ENCODE measurements at places on chromosomes 5 and 9.

DNA sequence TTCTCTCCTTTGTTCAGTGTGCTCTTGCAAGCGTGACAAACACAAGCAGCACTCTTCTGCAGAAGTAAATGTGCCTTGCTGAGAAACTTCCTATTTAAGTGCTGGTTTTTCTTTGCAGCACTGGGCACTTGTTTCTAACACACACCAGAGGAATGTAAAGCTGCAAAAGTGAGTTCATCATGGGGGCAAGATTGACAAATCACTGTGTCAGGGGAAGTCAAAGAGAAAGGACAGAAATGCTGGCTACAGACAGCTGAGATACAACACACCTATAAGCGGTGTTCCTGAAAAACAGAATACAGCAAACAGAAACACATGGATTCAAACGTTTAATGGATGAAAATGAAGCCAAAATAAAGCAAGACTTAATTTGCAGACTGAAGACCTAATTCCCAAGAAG is 19.6 kb downstream of the ROR2 start:
- DNase-seq, result no peak

GRCh38 chr9:33101104-33101951 is 24.9 kb upstream of the SMU1 start:
- no peak for DNase-seq

GRCh38 chr5:150272531-150272930 is 17.0 kb downstream of the CAMK2A start:
- peak; percentile 82 for DNase-seq

DNA sequence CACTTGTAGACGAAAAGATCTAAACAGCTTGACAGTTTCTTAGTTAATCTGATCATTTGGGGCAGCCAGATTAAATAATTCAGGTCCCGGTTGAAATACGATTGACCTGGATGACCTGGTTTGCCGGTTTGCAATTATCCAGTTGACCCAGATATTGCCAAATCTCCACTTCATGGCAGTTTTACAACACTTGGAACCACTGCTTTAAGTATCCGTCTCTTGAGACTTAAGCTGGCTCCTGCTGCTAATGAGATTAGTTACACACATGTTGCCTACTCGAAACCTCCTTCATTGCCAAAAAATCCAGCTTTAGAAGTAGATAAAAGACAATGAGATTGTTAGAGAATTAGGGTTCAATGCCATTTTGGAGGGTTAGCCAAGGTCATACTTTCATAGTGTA is 136.2 kb upstream of the HAPLN1 start:
- no peak for DNase-seq

- no peak for DNase-seq
Observed at GRCh38 chr5:176846335-176847140, 36.2 kb downstream of the UNC5A start.

- no peak for DNase-seq
Observed at GRCh38 chr9:73219985-73220626, 68.4 kb downstream of the ANXA1 start.

DNA sequence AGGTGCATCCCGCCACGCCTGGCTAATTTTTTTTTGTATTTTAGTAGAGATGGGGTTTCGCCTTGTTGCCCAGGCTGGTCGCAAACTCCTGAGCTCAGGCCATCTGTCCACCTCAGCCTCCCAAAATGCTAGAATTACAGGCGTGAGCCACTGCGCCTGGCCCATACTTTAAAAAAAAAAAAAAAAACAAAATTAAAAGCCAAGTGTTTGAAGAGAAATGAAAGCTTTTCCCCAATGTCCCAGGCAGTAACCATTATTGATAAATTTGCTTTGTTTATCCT is 9.5 kb downstream of the PRRC2B start:
- DNase-seq, result no peak

- DNase-seq, result no peak
Observed at GRCh38 chr5:115363879-115364278, 67.4 kb upstream of the CCDC112 start.

DNA sequence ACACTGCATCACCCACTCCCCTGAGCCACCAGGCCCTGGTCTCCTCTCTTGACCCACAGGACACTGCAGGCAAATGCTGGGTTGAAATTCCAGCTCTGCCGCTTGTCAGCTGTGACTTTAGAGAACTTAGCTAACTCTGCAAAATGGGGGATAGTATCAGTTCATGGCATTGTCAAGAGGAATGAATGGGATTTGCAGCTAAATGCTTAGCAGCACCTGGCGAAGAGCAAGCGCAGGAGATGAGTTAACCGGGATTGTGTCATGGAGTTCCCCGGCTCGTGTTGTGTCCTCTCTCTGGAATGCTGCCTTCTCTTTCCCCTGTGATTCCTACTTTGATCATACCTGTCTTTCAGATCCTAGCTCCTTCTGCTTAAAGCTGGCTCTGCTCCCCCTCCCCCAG is 67.1 kb downstream of the DAB2IP start:
- no peak for DNase-seq

- DNase-seq, result no peak
Observed at GRCh38 chr5:5542654-5543053, 120.2 kb downstream of the ICE1 start.

- no peak for DNase-seq
Observed at GRCh38 chr5:159456722-159457465, 126.6 kb upstream of the IL12B start.

GRCh38 chr5:21711866-21712758 is 1141.0 kb downstream of the CDH12 start:
- no peak for DNase-seq

GRCh38 chr5:42638972-42639371 is 117.6 kb upstream of the CCDC152 start:
- no peak for DNase-seq

- DNase-seq, result no peak
Observed at GRCh38 chr9:105702207-105702606, 7.9 kb downstream of the TMEM38B start.

GRCh38 chr9:107137495-107138202 is 145.4 kb upstream of the RAD23B start:
- no peak for DNase-seq

DNA sequence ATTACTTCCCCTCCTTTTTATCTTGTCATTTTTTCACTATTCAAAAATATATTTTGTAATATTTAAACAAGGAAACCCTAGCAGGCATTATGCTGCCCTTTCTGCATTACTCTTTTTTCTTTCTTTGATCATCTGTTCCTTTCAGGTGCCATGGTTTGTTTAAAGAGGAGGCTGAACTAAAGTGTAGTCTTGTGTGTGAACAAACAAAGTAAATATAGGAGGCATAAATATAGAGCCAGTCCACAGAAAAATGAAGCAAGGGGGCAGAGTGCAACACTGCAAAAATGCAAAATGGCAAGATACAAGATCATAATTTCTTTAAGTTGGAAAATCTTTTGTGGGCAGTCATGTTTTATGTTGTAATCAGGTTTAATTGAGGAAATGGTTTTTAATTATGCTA is 947.3 kb upstream of the COX7C start:
- DNase-seq, result no peak

DNA sequence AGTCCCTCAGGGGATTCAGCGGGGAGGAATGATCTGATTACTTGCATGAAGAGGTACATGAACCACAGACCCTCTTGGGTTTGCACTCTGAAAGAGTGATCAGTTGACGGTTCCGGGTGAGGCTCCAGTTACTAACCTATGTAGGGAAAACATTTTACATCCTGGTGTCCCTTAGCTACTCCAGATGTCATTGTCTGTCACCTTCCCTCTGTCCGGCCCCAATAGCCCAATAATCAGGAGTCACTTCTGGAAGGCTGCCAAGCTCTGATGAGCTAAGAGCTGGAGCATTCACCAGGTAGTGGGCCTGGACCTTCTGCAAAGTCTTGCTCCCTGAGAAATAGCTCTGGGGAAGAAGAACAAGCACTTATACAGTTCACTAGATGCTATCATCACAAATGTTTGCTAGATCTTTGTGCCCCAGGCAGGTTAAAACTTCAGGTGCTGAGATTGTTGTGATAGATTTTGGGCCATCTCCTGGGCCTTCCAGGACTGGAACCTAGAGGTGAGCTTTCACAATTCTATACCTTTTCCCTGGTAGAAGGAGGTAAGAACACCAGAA is 64.5 kb downstream of the ENTREP1 start:
- no peak for DNase-seq

DNA sequence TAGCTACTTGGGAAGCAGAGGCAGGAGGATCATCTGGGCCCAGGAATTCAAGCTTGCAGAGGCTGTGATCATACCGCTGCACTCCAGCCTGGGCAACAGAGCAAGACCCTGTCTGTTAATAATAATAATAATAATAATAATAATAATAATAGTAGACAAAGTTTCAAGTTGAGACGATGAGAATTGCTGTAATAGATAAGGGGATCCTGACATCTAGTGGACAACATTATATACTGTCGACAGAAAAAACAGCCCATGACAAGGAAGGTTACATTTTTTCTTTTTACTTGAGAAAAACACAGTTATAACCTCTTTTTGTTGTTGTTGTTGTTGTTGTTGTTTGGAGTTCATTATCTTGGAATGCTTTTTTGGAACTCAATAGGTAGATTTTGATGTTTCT is 35.3 kb downstream of the NDFIP1 start:
- DNase-seq, result peak; percentile 71

DNA sequence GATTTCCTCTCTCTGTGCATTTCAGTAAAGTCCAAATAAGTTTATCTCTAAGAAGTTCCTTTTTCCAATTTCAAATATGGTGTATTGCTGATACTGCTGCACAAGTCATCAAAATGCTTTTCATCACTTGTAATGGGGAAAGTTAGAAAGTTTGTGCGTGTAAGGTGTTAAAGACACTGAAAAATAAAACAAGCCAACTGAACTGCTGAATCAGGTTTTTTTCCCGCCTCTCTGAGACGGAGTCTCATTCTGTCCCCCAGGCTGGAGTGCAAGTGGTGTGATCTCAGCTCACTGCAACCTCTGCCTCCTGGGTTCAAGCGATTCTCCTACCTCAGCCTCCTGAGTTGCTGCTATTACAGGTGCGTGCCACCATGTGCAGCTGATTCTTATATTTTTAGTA is 400.9 kb downstream of the LRRC70 start:
- DNase-seq, result no peak

DNA sequence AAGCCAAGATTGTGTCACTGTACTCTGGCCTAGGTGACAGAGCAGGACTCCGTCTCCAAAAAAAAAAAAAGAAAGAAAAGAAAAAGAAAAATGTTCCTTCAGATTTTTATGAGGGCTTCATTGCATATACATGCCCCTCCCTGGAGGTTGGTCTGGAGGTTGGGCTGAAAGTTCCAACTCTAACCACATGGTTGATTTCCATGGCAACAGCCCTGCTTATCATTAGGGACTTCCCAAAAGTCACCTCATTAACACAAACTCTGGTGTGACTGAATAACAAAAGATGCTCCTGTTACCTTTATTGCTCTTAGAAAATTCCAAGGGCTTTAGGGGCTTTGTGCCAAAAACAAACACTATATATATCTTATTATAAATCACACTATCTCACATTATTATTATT is 113.8 kb downstream of the TMC1 start:
- no peak for DNase-seq

DNA sequence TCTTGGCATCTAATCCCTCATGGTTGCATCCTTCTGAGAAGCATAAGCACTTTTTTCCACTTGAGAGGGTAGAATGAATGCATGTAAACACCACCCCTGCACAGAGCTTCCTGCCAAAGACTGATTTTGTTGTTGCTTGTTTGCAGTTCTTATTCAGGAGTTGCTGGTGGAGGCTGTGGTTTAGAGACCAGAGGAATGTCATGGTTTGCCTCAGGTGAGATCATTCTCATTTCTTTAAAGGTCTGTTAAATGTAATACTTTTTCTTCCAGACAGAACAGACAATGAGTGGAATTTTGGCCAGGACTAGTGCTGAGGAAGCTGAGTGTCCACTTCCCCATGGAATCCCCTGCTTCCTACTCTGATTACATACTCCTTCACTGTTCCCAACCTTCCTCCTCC is 3.2 kb upstream of the TNC start:
- DNase-seq, result peak; percentile 47

All from spinal cord (tissue), 10 donors.